ENCODE measurements at places on chromosomes 2 and 18. TPM values are rescaled to one million over a fixed set of nuclear protein-coding genes. Genes with fewer than 3 reads are reported as not detected.

DNA sequence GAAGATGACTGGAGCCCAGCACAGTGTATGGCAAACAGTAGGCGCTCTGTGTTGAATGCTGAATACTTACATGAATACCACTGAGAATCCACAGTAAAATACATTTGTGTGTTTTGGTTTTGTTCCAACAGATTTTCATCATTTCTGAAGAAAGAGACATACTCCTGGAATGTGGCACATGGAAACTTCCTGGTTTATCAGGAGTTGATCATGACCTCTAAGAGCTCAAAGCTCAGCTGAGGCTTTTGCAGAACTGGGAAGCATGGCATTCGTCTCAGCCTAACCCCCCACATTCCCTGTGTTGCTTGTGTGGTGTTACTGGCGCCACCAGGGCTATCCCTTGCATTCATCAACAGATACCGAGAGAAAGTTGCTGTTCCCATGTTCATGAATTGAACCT, 316.9 kb upstream of the REV1 start:
- peak overlapping the region; percentile 38 for H3K27ac ChIP-seq
- DNase-seq = peak; percentile 81
- H3K27me3 ChIP-seq = no peaks in the 10 kb centered on the region
- H3K4me1 ChIP-seq = peaks cover 44% of the 10 kb centered on the region
- no peak overlapping the region for H3K4me3 ChIP-seq

DNA sequence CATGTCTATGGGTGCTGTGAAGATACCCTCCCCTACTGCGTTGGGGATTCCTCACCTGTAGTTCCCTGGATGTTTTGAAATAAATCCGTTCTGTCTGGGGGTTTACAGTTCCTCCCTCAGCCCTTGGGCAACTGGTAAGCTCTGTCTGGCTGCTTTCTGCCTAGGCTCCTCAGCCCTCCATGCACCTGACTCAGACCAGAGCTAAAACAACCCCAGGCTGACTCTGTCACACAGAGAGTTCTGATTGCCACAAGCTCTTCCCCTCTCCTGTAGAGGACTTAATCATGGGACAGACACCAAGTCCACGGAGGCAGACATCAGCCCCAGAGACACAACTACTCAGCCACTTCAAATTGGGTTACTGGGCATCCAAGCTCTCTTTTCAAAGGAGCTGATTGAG, 6.3 kb downstream of the VIT start:
- no peaks in the 10 kb centered on the region for H3K27me3 ChIP-seq
- DNase-seq = no peak
- H3K4me1 ChIP-seq = peaks cover 22% of the 10 kb centered on the region
- no peak overlapping the region for H3K4me3 ChIP-seq

- no peaks in the 10 kb centered on the region for H3K36me3 ChIP-seq
- no peaks in the 10 kb centered on the region for H3K27me3 ChIP-seq
- no peak overlapping the region for H3K27ac ChIP-seq
- no peak for DNase-seq
- H3K4me1 ChIP-seq = peaks cover 29% of the 10 kb centered on the region
Measured at GRCh38 chr2:239261796-239262483, 138.9 kb downstream of the HDAC4 start.

DNA sequence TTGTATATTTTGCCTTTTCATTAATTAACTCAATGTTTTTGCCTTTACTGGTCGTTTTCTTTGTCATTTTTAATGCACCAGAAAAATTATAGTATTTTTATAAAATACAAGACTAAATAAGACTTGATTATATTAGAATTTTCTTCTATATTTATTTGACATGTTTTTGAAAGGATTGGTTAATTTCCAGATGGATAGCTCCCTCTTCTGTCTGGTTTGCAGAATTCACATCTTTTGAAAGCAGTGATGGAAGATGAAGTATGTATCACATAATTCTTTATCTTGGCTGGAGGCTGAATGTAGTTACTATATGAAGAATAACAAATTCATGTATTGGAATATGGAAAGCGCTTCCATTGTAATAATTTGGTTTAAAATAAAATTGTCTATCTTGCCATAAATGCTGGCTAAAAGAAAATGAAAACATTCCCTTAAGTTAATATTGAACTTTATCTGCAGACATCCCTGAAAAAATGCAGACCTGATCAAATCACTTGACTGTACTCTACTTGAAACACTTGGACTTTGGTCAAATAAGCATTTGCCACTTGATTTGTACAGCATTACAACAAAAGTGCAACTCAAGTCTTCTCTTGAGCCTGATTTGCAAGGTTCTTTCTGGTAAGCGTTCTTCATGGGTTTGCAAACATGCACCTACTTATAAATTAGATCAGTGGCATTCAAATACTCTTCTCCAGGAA, 86.3 kb upstream of the EFEMP1 start:
- DNase-seq = peak; percentile 39
- peak overlapping the region; percentile 43 for H3K27ac ChIP-seq
- no peaks in the 10 kb centered on the region for H3K36me3 ChIP-seq
- H3K4me1 ChIP-seq = peaks cover 10% of the 10 kb centered on the region

DNA sequence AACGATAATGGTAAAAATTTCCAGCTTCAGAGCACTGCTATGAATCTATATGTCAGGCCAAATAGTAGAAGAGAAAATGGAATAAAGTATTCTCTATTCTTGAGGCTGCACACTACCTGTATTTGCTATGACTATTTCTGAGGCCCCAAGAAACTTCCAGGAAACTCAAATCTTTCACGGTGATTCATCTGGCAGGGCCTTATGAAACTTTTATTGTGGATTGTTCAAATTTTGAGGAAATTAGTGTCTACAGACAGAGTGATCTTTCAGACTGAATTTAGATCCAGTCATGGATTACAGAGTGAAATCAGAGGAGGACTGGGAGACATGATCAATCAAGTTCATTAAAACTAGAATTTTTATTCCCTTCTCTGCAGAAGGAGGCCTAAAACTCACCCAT, 4.1 kb upstream of the VSNL1 start:
- H3K27ac ChIP-seq = no peak overlapping the region
- H3K27me3 ChIP-seq = no peaks in the 10 kb centered on the region
- H3K36me3 ChIP-seq = no peaks in the 10 kb centered on the region
- no peak overlapping the region for H3K4me3 ChIP-seq
- DNase-seq = peak; percentile 45

DNA sequence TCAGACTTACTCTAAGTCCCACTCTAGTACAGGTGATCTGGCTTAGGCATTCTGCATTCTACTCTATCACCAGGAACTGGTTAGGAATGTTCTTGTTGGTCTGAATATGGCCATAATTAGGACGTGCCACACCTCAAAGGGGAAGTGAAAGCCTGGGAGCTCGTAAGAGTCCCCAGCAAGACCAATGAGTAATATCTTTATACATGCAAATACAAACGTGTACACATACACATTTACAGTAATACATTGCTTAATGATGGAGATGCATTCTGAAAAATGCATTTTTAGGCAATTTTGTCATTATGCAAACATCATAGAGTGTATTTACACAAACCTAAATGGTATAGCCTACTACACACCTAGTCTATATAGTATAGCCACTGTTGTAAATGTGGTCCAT, 19.5 kb upstream of the ERCC3 start:
- H3K27ac ChIP-seq = no peak overlapping the region
- no peak overlapping the region for H3K4me3 ChIP-seq
- no peaks in the 10 kb centered on the region for H3K4me1 ChIP-seq
- no peak for DNase-seq

- H3K4me3 ChIP-seq = no peak overlapping the region
- H3K27ac ChIP-seq = no peak overlapping the region
- H3K4me1 ChIP-seq = peaks cover 7% of the 10 kb centered on the region
- H3K27me3 ChIP-seq = no peaks in the 10 kb centered on the region
- DNase-seq = no peak
Measured at GRCh38 chr2:203908797-203909185, 27.8 kb upstream of the ICOS start.

DNA sequence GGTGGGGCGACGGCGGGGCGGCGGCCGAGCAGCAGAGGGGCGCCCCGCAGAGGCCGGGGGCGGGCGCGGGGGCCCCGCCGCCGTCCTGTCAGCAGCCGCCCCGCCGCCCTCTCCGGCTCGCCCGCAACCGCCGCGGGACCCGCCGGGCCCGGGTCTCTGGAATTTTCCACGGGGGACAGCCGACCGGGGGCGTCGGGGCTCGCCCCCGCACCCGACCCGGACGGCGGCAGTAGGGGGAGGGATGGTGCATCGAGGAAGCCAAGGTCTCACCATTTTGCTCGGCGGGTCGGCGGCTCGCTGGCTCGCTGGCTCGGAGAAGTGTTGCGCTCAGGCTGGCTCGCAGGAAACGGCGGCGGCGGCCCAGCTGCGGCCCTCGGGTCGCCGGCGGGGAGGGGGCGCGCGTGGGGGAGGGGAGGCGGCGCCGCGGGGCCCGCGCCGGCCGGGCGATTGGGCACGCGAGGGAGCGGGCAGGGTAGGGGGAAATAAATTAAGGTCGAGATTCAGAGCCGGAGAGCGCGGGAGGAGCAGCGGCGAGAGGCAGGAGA, 405 bp downstream of the PPP3R1 start:
- peak overlapping the region; percentile 69 for H3K4me3 ChIP-seq
- peak overlapping the region; percentile 81 for H3K27ac ChIP-seq
- no peaks in the 10 kb centered on the region for H3K36me3 ChIP-seq
- H3K4me1 ChIP-seq = peaks cover 13% of the 10 kb centered on the region

GRCh38 chr2:153657651-153658050, 179.1 kb upstream of the RPRM start:
- H3K4me1 ChIP-seq = no peaks in the 10 kb centered on the region
- no peak for DNase-seq
- no peak overlapping the region for H3K27ac ChIP-seq
- H3K27me3 ChIP-seq = no peaks in the 10 kb centered on the region

DNA sequence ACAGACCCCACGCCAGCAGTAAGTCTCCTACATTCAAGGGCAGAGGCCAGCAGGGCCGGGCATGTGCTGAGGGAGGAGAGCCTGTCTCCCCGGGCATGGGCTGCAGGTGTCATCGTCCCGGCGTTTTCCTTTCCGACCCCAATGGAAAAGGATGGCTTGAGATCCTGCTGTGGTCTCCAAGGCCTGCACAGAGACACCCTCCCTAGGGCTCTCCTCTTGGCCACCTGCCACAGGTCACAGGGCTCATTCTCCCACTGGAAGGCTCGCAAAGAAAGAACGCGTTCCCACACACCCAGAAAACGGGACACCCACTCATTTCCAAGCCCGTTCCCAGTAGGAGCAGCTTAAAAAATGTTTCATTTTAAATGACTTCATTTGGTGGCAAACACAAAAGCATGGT, 41.0 kb downstream of the DIPK1C start:
- H3K27ac ChIP-seq = no peak overlapping the region
- no peaks in the 10 kb centered on the region for H3K36me3 ChIP-seq
- no peak overlapping the region for H3K4me3 ChIP-seq
- H3K4me1 ChIP-seq = no peaks in the 10 kb centered on the region
- DNase-seq = no peak
- H3K27me3 ChIP-seq = peaks cover 2% of the 10 kb centered on the region

GRCh38 chr2:37189452-37190153, 1.1 kb upstream of the SULT6B1 start:
- DNase-seq = peak; percentile 81
- H3K27me3 ChIP-seq = no peaks in the 10 kb centered on the region
- no peak overlapping the region for H3K4me3 ChIP-seq
- H3K27ac ChIP-seq = peak overlapping the region; percentile 34
- H3K4me1 ChIP-seq = peaks cover 4% of the 10 kb centered on the region

- H3K27me3 ChIP-seq = no peaks in the 10 kb centered on the region
- no peak overlapping the region for H3K4me3 ChIP-seq
- no peaks in the 10 kb centered on the region for H3K36me3 ChIP-seq
- DNase-seq = no peak
- peaks cover 6% of the 10 kb centered on the region for H3K4me1 ChIP-seq
- no peak overlapping the region for H3K27ac ChIP-seq
Measured at GRCh38 chr2:239952251-239952650, 72.9 kb downstream of the NDUFA10 start.

GRCh38 chr2:23429036-23429435, 44.1 kb downstream of the KLHL29 start:
- no peak overlapping the region for H3K27ac ChIP-seq
- peaks cover 24% of the 10 kb centered on the region for H3K4me1 ChIP-seq

- H3K4me3 ChIP-seq = no peak overlapping the region
- H3K27ac ChIP-seq = no peak overlapping the region
- peaks cover 8% of the 10 kb centered on the region for H3K36me3 ChIP-seq
Measured at GRCh38 chr2:74887960-74888700, 54.2 kb downstream of the HK2 start.

- no peaks in the 10 kb centered on the region for H3K36me3 ChIP-seq
- peaks cover 6% of the 10 kb centered on the region for H3K4me1 ChIP-seq
Measured at GRCh38 chr2:95359031-95359430, 43.5 kb upstream of the FAHD2A start.

GRCh38 chr2:141207036-141207385, 923.8 kb downstream of the LRP1B start:
- no peaks in the 10 kb centered on the region for H3K27me3 ChIP-seq
- no peak overlapping the region for H3K4me3 ChIP-seq
- no peak for DNase-seq
- H3K4me1 ChIP-seq = no peaks in the 10 kb centered on the region

DNA sequence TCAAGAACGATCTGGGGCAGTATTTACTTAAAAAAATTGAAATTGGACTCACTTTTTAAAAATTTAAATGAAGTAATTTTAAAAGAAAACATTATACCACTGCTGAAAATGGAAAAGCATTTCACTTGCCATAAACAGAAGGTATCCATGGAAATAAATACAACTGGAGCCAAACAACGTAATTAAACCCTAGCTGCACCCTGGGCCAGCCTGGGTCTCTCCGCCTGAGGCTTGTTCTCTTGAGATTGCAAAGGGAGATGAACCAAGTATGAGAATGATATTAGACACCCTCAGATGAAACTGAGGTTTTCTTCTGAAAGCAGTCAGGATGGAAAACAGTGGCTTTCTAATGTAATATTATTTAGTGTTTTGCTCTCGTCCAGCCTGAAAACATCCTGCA, 264.4 kb downstream of the KCNE4 start:
- no peak for DNase-seq
- H3K36me3 ChIP-seq = no peaks in the 10 kb centered on the region
- H3K4me3 ChIP-seq = no peak overlapping the region
- H3K27me3 ChIP-seq = no peaks in the 10 kb centered on the region
- H3K4me1 ChIP-seq = peaks cover 6% of the 10 kb centered on the region

- H3K27ac ChIP-seq = no peak overlapping the region
- H3K36me3 ChIP-seq = no peaks in the 10 kb centered on the region
- peaks cover 4% of the 10 kb centered on the region for H3K4me1 ChIP-seq
- no peak overlapping the region for H3K4me3 ChIP-seq
- H3K27me3 ChIP-seq = no peaks in the 10 kb centered on the region
Measured at GRCh38 chr2:220001751-220002150, 374.3 kb downstream of the SLC4A3 start.

- H3K36me3 ChIP-seq = no peaks in the 10 kb centered on the region
- DNase-seq = no peak
- no peak overlapping the region for H3K4me3 ChIP-seq
- H3K27ac ChIP-seq = no peak overlapping the region
- H3K27me3 ChIP-seq = no peaks in the 10 kb centered on the region
Measured at GRCh38 chr2:223039618-223040017, 12.4 kb upstream of the KCNE4 start.

Gene POTEE
- 0.79 TPM for total RNA-seq

Gene OSBPL6
- total RNA-seq = 13.7 TPM

Gene UGT1A10
- total RNA-seq = not detected

Gene RAB31
- total RNA-seq = 88.7 TPM

Gene PROM2
- 1.2 TPM for total RNA-seq

Gene CREB1
- total RNA-seq = 63.3 TPM

Gene PHLPP1
- total RNA-seq = 11.2 TPM

Gene PDE1A
- 0.32 TPM for total RNA-seq

Measured in astrocyte (in vitro differentiated cells and primary cell).